ENCODE measurements at places on chromosomes 2 and 18.

GRCh38 chr18:11989966-11990380 is 8.7 kb downstream of the IMPA2 start:
- H3K4me3 ChIP-seq, result no peak overlapping the region
- H3K27me3 ChIP-seq, result no peaks in the 10 kb centered on the region
- H3K36me3 ChIP-seq, result no peaks in the 10 kb centered on the region
- H3K27ac ChIP-seq, result no peak overlapping the region

DNA sequence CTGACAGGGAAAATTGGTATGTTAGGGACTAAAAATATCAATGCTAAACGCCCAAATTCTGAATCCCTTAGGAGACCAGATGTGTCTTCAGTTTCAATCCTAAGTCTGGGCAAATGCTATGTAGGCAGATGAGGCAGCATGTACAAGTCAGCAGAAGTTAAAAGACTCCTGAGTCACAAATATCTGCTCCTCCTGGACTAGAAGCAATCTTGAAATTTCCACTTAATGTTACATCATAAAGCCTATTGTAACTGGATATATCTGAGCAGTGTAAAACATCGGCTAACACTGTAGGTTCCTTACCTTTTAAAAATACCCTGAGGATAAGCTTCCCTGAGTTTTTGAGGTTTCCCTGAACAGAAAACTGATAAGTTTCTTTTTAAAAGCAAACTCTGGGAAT is 1087.6 kb upstream of the PIK3C3 start:
- DNase-seq, result no peak
- H3K4me1 ChIP-seq, result no peaks in the 10 kb centered on the region
- no peaks in the 10 kb centered on the region for H3K36me3 ChIP-seq
- no peak overlapping the region for H3K27ac ChIP-seq
- H3K27me3 ChIP-seq, result no peaks in the 10 kb centered on the region

DNA sequence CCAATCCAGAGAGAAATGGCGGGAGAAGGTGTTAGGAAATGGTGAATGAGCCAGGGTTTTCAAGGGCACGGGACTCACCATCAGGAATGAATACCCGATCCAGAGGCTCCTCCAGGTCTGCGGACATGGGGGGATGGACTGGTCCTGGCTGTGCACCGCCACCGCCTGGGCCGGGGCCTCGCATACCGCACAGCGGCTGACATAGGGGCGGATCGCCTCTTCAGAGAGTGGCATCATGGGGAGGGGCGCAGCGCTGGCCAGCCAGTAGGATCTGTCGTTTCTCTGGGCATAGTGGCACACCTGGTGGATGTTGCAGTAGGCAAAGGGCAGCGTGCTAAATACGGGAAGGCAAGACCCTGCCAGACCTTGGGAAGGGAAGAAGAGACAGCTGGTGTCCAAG is 156.1 kb downstream of the COL4A4 start:
- peaks cover 11% of the 10 kb centered on the region for H3K36me3 ChIP-seq
- H3K27ac ChIP-seq, result no peak overlapping the region
- H3K27me3 ChIP-seq, result no peaks in the 10 kb centered on the region
- DNase-seq, result no peak

- no peaks in the 10 kb centered on the region for H3K27me3 ChIP-seq
- H3K27ac ChIP-seq, result no peak overlapping the region
- peaks cover 13% of the 10 kb centered on the region for H3K4me1 ChIP-seq
- H3K4me3 ChIP-seq, result no peak overlapping the region
- no peaks in the 10 kb centered on the region for H3K36me3 ChIP-seq
- DNase-seq, result no peak
Measured at GRCh38 chr2:101961338-101962191, 30.2 kb upstream of the IL1R2 start.

GRCh38 chr2:7594211-7594610 is 677.0 kb downstream of the RNF144A start:
- peaks cover 5% of the 10 kb centered on the region for H3K27me3 ChIP-seq
- H3K4me3 ChIP-seq, result no peak overlapping the region
- no peak for DNase-seq
- no peaks in the 10 kb centered on the region for H3K36me3 ChIP-seq
- no peak overlapping the region for H3K27ac ChIP-seq
- H3K4me1 ChIP-seq, result no peaks in the 10 kb centered on the region

DNA sequence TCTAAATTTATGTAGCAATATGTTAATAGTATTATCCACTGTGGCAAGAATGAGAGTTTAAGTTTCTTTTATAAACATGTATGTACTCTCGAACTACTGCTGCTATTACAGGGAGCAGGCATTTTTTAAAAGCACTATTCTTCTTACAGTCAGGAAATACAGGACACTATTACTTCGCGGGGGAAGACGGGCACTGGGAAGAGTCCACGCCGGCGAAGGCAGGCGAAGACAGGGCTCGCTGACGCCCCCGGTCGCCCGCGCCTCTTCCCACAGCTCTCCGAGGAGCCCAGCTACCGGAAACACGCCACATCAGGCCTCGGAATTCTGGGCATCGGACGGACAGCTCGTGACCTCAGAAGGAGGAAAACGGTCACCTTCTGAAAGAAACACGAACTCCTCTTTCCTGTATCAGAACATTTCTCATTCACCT is 90.2 kb downstream of the FAM161A start:
- peaks cover 11% of the 10 kb centered on the region for H3K36me3 ChIP-seq
- peak overlapping the region; percentile 93 for H3K4me3 ChIP-seq

Data from stimulated activated naive B cell treated with anti-CD40 and anti-IgM and Interleukin-4, amounts not matched to agents 10 μg/mL and 1 μg/mL and 100 μg/mL, for 72 hours (primary cell).